ENCODE measurements at places on chromosomes 13 and 19.

- no peaks in the 10 kb centered on the region for H3K27me3 ChIP-seq
- peaks cover 35% of the 10 kb centered on the region for H3K36me3 ChIP-seq
- no peaks in the 10 kb centered on the region for H3K4me1 ChIP-seq
- no peak for DNase-seq
Observed at GRCh38 chr19:36097036-36097435, 13.9 kb upstream of the OVOL3 start.

GRCh38 chr19:4929186-4929585 is 19.9 kb downstream of the UHRF1 start:
- H3K27me3 ChIP-seq: no peaks in the 10 kb centered on the region
- H3K4me1 ChIP-seq: no peaks in the 10 kb centered on the region
- peaks cover 69% of the 10 kb centered on the region for H3K36me3 ChIP-seq
- no peak overlapping the region for H3K27ac ChIP-seq

DNA sequence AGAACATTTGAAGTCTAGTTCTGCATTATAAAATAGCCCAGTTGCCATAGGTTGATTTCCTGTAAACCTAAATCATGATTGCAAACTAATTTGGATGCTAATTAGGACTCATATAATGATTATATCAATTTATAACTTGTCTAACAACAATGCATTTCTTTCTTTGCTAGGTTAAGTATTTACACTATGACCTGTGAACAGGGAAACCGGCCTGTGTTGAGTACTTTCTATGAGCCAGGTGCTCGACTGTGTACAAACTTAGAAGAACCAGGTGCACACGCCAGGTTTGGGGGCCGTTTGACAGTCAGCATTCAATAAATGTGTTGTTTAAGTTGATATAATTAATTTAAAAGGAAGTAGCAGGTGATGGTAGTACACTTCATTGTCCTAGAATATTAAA is 203.1 kb downstream of the TM9SF2 start:
- no peaks in the 10 kb centered on the region for H3K27me3 ChIP-seq
- H3K4me1 ChIP-seq: no peaks in the 10 kb centered on the region
- no peak overlapping the region for H3K4me3 ChIP-seq
- no peak overlapping the region for H3K27ac ChIP-seq
- DNase-seq: no peak
- no peaks in the 10 kb centered on the region for H3K36me3 ChIP-seq

DNA sequence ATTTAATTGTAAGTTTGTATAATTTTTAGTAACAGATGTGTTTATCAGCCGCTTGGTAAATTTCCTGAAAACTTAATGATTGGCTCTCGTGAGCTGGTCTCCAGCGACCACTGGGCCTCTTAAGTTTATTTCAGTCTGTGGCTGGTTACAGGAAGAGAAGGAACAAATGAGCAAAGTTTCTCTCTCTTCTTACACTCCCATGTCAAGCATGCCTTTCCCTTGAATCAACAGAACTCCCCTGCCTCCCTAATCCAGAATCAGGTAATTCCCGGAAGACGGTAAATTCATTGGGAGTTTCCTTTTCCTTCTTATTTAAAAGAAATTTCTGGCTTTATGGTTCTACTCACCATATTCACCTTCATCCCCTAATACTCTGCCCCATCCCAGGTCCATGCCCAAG is 52.5 kb upstream of the POMP start:
- H3K27me3 ChIP-seq: no peaks in the 10 kb centered on the region
- H3K36me3 ChIP-seq: no peaks in the 10 kb centered on the region
- no peaks in the 10 kb centered on the region for H3K4me1 ChIP-seq

- no peak for DNase-seq
- H3K27ac ChIP-seq: no peak overlapping the region
Observed at GRCh38 chr13:32028711-32029110, 2.9 kb upstream of the FRY start.

DNA sequence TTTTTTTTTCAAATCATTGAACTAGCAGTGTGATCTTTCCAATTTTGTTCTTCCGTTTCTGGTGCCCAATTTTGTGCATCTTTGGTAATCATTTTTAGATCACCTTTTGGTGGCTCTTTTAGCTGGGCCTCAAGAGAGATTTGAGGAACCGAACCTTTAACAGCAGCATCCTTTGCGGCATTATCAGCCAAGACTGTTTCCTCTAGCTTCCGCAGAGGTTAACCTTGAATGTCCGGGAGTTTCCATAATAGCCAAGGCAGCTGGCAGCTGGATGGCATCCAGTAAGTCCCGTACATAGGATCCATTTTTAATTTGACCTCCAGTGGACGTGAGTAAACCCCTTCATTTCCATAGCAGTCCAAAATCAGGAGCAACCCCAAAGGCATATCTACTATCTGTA is 9.6 kb downstream of the IRGC start:
- H3K27me3 ChIP-seq: no peaks in the 10 kb centered on the region
- no peak for DNase-seq
- H3K36me3 ChIP-seq: peaks cover 7% of the 10 kb centered on the region

- DNase-seq: no peak
- no peaks in the 10 kb centered on the region for H3K36me3 ChIP-seq
- H3K27me3 ChIP-seq: no peaks in the 10 kb centered on the region
- no peak overlapping the region for H3K27ac ChIP-seq
Observed at GRCh38 chr13:97068151-97068550, 73.9 kb upstream of the OXGR1 start.

GRCh38 chr13:88919970-88920628 is 1248.9 kb downstream of the SLITRK5 start:
- H3K27ac ChIP-seq: no peak overlapping the region
- no peaks in the 10 kb centered on the region for H3K4me1 ChIP-seq
- DNase-seq: no peak
- no peak overlapping the region for H3K4me3 ChIP-seq

DNA sequence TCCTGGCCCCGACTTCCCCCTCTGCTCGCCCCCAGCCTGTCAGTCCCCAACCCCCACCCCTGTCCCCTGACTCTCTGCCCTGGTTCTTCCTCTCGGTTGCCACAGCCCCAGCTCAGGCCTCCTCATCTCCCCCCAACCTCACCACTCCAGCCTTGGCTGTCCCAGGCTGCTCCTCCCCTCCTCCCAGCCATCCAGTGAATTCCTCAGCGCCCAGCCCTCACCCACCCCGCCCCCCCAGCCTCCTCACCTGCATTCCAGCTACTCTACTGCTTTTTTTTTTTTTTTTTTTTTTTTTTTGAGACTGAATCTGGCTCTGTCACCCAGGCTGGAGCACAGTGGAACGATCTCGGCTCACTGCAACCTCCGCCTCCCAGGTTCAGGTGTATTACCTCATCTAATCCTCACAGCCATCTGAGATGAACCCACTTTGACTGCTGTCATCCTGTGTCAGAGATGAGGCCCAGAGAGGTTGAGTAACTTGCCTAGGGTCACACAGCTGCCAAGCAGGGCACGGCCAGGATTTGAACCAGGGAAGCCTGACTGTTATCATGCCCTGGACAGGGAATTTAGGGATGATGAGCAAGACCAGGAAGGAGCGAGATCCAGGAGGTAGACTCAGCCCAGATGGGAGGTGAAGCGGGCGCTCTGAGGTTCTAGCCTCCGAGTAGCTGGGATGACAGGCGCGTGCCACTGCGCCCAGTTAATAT is 2.6 kb downstream of the SULT2B1 start:
- H3K4me3 ChIP-seq: no peak overlapping the region
- H3K36me3 ChIP-seq: no peaks in the 10 kb centered on the region
- H3K27ac ChIP-seq: no peak overlapping the region

GRCh38 chr19:18488403-18488723 is 33.5 kb downstream of the ELL start:
- H3K27ac ChIP-seq: no peak overlapping the region
- H3K4me1 ChIP-seq: peaks cover 12% of the 10 kb centered on the region
- no peaks in the 10 kb centered on the region for H3K36me3 ChIP-seq
- DNase-seq: no peak

DNA sequence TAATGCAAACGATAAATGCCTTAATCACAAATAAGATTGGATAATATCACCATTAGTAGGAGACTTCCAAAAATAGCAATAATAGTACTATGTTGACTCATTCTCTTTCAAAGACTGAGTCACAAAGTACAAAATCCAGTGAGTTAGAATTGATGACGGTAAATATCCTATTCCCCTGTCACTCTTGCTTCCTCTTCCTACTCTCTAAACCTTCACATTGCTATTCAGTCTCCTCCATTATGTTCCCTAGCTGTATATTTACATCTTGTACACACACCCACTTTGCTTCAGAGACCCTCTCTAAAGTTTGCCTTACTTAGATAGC is 26.3 kb upstream of the INTS6 start:
- no peaks in the 10 kb centered on the region for H3K4me1 ChIP-seq
- no peak for DNase-seq
- H3K27ac ChIP-seq: no peak overlapping the region
- no peaks in the 10 kb centered on the region for H3K27me3 ChIP-seq
- no peaks in the 10 kb centered on the region for H3K36me3 ChIP-seq

DNA sequence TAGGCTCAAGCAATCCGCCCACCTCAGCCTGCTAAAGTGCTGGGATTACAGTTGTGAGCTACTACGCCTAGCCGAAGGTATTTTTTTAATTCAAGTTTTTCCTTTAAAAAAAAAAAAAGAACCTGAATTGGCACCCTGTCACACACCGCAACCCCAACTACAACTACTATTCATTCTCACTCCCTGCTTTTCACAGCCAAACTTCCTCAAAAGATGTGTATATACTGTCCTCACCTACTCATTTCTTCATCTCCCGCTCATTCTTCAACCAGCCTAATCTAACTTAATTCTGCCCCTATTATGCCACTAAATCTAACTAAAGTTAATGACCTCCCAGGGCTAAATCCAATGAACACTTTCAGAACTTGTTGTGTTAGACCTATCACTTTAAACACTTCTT is 12.7 kb upstream of the WBP4 start:
- H3K27me3 ChIP-seq: no peaks in the 10 kb centered on the region
- no peak for DNase-seq
- H3K4me3 ChIP-seq: no peak overlapping the region
- no peak overlapping the region for H3K27ac ChIP-seq

- H3K27ac ChIP-seq: no peak overlapping the region
- no peaks in the 10 kb centered on the region for H3K27me3 ChIP-seq
- peaks cover 5% of the 10 kb centered on the region for H3K4me1 ChIP-seq
- peaks cover 8% of the 10 kb centered on the region for H3K36me3 ChIP-seq
Observed at GRCh38 chr19:55622242-55622969, 2.0 kb downstream of the ZNF784 start.

GRCh38 chr19:10553943-10554381 is 10.3 kb downstream of the ATG4D start:
- no peaks in the 10 kb centered on the region for H3K4me1 ChIP-seq
- DNase-seq: no peak
- H3K27ac ChIP-seq: no peak overlapping the region
- H3K36me3 ChIP-seq: peaks cover 80% of the 10 kb centered on the region
- H3K27me3 ChIP-seq: no peaks in the 10 kb centered on the region

GRCh38 chr13:74825152-74825937 is 656.6 kb downstream of the TBC1D4 start:
- H3K36me3 ChIP-seq: no peaks in the 10 kb centered on the region
- peaks cover under 1% of the 10 kb centered on the region for H3K27me3 ChIP-seq
- no peak overlapping the region for H3K4me3 ChIP-seq
- H3K27ac ChIP-seq: no peak overlapping the region

- H3K4me3 ChIP-seq: no peak overlapping the region
- peaks cover 6% of the 10 kb centered on the region for H3K4me1 ChIP-seq
- H3K36me3 ChIP-seq: no peaks in the 10 kb centered on the region
- DNase-seq: no peak
- H3K27me3 ChIP-seq: no peaks in the 10 kb centered on the region
Observed at GRCh38 chr13:67225252-67226159, 4.6 kb downstream of the PCDH9 start.

DNA sequence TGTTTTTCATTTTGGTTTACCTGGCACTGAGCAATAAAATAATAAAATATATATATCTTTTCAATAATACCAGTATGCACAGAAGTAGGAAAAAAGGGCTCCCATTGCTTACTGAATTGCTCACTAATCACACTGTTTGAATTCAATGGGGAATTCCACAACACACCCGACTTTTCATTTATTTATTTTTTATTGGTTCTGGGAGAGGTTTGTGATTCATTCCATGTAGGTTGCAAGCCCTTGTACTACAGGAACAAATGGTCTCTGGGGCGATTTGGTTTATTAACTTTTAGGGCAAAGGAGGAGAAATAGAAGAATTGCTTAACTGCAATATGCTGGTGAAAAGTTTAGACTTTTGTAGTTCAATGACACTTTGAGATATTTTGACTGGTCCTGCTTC is 207.4 kb downstream of the DCT start:
- no peak overlapping the region for H3K4me3 ChIP-seq
- no peaks in the 10 kb centered on the region for H3K36me3 ChIP-seq
- DNase-seq: no peak
- H3K4me1 ChIP-seq: no peaks in the 10 kb centered on the region
- H3K27ac ChIP-seq: no peak overlapping the region
- no peaks in the 10 kb centered on the region for H3K27me3 ChIP-seq

DNA sequence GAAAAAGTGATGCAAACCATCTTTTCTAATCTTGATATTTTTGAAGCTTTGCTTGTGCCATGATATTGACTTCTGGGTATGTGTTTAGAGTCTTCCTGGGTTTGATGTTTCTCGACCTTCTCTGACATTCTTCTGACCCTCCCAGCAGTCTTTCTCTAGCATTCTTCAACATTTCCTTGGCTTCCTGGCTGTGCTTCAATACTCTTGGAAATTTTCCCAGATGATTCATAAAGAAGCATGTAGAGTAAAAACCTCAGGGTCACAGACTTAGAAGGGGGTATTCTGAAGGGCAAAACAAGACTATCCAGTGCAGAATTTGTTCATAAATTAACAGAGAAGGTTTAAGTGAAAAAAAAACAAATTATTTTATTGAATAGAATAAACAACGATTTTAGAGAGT is 946.3 kb upstream of the PCDH9 start:
- H3K36me3 ChIP-seq: no peaks in the 10 kb centered on the region
- no peak overlapping the region for H3K4me3 ChIP-seq
- DNase-seq: no peak
- no peak overlapping the region for H3K27ac ChIP-seq

- peaks cover 6% of the 10 kb centered on the region for H3K4me1 ChIP-seq
- no peaks in the 10 kb centered on the region for H3K36me3 ChIP-seq
- H3K27me3 ChIP-seq: no peaks in the 10 kb centered on the region
Observed at GRCh38 chr19:11267316-11268085, 5.2 kb upstream of the DOCK6 start.

GRCh38 chr13:110640591-110641029 is 25.3 kb downstream of the NAXD start:
- H3K27me3 ChIP-seq: no peaks in the 10 kb centered on the region
- no peak overlapping the region for H3K27ac ChIP-seq
- H3K36me3 ChIP-seq: peaks cover 49% of the 10 kb centered on the region
- DNase-seq: no peak
- no peaks in the 10 kb centered on the region for H3K4me1 ChIP-seq

- no peak for DNase-seq
- no peaks in the 10 kb centered on the region for H3K27me3 ChIP-seq
- H3K4me3 ChIP-seq: no peak overlapping the region
Observed at GRCh38 chr19:46981286-46981945, 38.2 kb upstream of the NPAS1 start.

All from A673 (cell line).